NCI-H187 (cell line): ENCODE measurements at places on chromosomes 12 and 14.

DNA sequence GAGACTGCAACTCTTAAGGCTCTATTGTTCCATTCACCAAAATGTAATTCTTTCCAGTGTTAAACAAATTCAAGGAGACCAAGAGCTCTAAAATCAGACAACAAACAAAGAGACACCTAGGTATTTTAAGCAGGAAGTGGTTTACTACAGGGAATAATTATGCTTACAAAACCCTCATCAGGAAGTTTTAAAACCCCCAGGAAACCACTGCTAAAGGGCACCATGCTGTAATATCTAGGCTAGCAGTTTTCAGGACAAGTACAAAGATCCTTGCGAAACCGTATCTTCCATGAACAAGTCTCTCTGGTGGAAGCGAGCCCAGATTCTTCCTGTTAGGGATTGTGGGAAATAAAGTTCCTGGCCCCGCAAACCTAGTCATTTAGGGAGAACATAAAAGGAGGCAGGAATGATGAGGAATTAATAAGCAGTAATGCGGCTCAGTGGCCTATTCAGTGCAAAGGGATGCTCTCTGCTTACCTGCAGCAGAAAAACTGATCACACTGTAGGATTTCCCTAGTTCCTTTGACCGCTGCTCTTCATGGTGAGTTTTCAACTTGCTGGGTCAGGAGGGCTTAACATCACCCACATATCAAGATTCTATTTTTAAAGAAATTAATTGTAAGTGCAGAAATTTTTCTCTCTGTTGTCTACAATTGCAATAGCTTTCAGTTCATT lies 42.8 kb downstream of the ACSM4 start:
- no peak for DNase-seq

GRCh38 chr14:68607867-68608573 lies 184.8 kb downstream of the ZFP36L1 start:
- DNase-seq = no peak

GRCh38 chr14:68137704-68138619 lies 318.4 kb downstream of the RAD51B start:
- no peak for DNase-seq

DNA sequence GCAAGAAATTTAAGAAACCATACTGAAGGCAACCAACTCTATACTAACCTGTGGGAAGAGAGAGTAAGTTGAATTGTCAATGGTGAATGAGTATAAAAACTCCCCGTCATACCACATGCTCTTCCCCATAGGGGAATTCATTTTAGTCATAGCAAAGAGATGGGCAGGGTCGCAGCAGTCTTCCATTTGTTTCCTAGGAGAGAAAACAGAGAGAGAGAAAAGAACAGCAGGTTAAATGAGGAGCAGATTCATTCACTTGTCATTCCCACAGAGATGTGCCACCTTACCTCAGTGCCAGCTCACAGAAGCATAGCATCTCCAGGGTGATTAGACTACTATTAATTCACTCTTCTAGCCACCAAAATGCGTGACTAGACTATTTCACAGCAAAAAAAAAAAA lies 47.4 kb downstream of the ST8SIA1 start:
- no peak for DNase-seq

DNA sequence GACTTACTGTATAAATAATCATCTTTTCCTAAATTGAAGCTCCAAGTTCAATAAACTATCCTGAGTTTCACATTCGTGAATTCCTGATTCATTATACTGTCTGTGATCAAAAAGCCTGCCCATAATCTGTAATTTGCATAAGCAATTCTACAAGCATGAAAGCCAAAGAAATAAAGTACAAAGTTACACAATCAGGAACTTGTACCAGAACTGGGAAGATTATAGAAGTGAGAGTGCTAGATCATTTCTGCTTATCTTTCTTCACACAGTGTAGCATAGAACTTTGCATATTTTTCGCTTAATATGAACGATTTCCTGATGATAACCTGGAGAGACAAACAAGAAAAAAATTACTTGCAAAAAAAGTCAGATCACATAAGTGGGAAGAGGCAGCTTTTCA lies 308.2 kb downstream of the C12orf50 start:
- DNase-seq = no peak

DNA sequence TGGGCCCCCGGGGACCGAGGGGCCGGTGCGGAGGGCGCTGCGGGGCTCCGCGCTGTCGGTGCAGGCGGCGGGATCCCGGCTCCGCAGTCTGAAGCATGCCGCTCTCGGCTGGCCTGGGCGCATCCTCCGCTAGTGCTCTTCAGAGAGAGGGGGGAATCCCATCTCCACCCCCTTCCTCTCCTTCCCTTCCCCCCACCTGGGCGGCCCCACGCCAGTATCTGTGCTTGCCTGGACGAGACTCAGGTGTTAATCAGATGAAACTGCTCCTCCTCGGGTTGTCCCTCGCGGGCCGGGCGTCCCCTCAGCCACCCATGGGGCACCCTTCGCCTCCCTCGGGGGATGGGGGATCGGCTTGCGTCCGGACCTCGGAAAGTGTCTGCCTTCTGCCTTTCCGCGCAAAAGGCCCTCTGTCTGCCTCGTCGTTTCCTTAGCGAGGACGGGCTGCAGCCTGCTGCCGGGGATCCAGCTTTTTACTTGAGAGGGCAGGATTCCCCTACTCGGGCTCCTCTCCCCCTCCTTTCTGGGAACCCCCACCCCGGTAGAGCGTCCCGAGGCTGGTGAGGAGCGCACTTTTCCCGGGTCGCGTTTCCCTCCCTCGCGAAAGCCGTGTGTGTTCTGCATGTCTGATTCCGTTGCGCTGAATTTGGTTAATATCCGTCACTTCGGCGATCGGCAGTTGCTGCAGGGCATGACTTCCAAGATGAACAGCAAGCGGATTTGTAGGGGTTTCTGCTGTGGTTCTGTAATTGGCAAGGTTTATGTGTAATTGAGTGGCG lies 1.1 kb downstream of the GPHN start:
- DNase-seq = peak; percentile 28

- no peak for DNase-seq
These were observed 88.9 kb downstream of the MSRB3 start for GRCh38 chr12:65367396-65367795.

DNA sequence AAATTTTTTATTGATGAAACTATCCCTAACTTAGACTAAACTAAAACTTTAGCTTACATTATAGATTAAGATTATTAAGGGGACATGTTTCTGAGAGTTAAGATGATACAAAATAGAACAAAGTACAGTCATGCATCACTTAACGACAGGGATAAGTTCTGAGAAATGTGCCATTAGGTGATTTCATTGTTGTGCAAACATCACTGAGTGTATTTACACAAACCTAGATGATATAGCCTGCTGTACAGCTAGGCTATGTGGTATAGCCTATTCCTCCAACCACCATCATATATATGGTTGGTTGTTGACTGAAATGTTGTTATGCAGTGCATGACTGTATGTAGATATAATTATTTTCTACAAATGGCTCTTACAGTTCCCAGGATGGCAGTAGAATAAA lies 46.5 kb downstream of the ATP6V1D start:
- DNase-seq = no peak
